ENCODE measurements at places on chromosomes 2 and 18.

- DNase-seq, result no peak
These were observed 79.6 kb downstream of the TPO start for GRCh38 chr2:1492711-1493430.

- no peak for DNase-seq
These were observed 20.0 kb downstream of the FBXO48 start for GRCh38 chr2:68447118-68447517.

GRCh38 chr2:140786585-140786984 lies 1344.2 kb downstream of the LRP1B start:
- DNase-seq, result no peak

DNA sequence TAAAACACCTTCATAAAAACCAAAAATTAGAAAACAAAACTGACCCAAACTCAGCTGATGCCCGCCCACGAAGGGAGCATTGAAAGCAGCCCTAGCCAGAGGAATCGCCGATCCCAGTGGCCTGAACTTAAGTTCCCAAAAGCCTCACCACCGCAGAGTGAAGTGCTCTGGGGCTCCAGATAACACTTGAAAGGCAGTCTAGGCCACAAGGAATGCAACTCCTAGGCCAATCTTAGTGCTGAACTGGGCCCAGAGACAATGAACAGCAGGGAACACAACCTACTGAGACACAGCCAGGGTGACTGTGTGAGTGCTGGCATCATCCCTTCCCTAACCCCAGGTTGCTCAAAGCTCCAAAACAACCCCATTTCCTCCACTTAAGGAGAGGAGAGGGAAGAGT lies 59.6 kb upstream of the CHN1 start:
- DNase-seq, result no peak

DNA sequence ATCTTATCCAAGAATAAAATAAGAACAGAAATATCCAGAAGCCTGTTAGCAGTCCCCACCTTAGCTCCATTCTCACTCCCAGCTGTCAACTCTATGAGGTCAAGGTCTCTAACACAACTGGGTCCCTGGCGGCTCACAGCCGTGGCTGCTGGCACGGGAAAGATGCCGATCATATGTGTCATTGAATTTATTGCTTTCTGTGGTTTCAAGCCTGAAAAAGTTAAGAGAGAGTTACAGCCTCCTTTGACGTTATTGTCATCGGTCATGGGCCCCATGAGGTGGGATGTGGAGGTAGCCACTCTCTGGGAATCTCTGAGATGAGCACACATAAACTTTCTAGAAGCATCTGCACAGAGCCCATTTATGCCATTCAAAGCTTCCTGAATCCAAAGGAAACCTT lies 28.7 kb upstream of the CABLES1 start:
- peak; percentile 96 for DNase-seq

- no peak for DNase-seq
These were observed 250.0 kb upstream of the SLC39A10 start for GRCh38 chr2:195406886-195407603.

GRCh38 chr2:205482399-205483081 lies 199.8 kb upstream of the NRP2 start:
- no peak for DNase-seq

DNA sequence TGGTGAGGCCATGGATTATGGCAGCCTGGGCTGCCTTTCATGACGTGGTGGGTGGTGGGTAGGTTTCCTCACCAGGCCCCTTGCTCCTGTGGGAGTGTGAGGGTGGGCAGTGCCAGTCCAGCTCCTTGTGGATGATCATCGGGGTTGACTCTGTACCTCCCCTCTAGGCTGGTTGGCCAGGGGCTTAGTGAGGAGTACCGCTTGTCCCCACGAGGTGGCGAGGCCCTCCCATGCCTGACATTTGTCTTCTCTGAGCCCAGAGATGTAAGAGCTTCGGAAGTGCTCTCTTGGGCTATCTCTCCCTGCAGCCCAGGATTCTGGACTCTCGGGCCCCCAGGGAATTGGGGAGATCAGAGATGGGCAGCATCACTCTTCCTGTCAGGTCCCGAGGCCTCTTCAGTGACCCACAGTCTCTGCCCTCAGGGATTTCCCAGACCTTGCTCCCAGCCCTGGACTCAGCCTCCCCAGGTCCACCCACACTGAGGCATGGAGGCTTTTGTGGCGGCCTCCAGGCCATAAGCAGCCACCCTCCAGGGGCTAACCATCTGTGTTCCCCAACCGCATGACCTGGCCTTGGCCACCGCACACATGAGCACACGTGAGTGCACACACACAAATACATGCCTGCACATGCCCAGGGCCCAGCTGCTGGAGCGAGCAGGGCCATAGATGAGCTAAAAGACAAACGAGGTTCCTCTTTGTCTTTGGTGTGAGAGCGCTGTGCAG lies 6.5 kb downstream of the SPR start:
- DNase-seq, result peak; percentile 65

DNA sequence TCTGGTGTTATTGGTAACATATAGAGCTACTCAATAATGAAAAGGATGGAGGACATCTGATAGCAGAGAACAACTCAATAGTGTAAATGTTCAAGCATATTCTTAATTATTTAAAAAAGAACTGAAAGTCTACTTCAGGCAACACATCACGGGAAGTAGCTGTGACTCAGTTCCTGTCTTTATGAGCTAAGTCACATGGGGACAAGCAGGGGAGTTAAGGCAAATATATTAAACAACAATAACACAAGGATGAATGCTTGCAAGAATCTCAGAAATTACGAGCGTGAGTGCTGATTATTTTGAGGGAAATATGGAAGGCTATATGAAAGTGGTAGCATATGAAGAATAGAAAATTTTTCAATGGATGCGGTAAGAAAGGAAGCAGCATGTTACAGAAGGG lies 4.0 kb upstream of the HNMT start:
- no peak for DNase-seq

- no peak for DNase-seq
These were observed 8.8 kb upstream of the THADA start for GRCh38 chr2:43604674-43605073.

GRCh38 chr18:65365245-65365980 lies 385.4 kb upstream of the CDH7 start:
- DNase-seq, result no peak

- no peak for DNase-seq
These were observed 56.0 kb upstream of the FZD7 start for GRCh38 chr2:201977651-201978050.

GRCh38 chr2:222627764-222628163 lies 28.1 kb downstream of the FARSB start:
- no peak for DNase-seq

GRCh38 chr2:127176371-127177311 lies 43.5 kb downstream of the CYP27C1 start:
- DNase-seq, result peak; percentile 86

- no peak for DNase-seq
These were observed 288.4 kb downstream of the SOX11 start for GRCh38 chr2:5980450-5981190.

DNA sequence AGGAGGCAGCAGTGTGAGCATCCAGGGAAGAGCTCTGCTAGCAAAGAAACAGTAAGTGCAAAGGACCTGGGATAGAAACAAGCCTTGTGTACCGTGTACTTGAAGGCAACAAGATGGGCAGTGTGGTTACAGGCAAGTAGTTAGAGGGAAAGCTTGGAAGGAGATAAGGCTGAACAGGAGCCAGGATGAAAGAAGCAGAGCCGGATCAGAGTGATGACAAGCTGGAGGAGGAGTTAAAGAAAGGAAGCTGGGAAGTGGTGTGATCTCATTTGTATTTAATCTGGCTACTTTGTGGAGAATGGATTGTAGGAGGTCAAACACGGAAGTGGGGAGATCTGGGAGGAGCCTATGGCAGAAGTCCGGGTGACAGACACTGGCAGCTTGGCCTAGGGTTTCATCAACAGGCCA lies 44.7 kb upstream of the VPS54 start:
- peak; percentile 30 for DNase-seq

- no peak for DNase-seq
These were observed 138.1 kb downstream of the DNAH6 start for GRCh38 chr2:84654414-84654813.

- no peak for DNase-seq
These were observed 7.1 kb upstream of the NPPC start for GRCh38 chr2:231932985-231933915.

- DNase-seq, result no peak
These were observed 250.1 kb downstream of the PRKCE start for GRCh38 chr2:45901468-45902032.

Data from AG10803 (cell line).